ENCODE measurements at places on chromosomes 13 and 19.

- DNase-seq = peak; percentile 50
Observed at GRCh38 chr19:35354898-35355297, 3.4 kb upstream of the FFAR3 start.

DNA sequence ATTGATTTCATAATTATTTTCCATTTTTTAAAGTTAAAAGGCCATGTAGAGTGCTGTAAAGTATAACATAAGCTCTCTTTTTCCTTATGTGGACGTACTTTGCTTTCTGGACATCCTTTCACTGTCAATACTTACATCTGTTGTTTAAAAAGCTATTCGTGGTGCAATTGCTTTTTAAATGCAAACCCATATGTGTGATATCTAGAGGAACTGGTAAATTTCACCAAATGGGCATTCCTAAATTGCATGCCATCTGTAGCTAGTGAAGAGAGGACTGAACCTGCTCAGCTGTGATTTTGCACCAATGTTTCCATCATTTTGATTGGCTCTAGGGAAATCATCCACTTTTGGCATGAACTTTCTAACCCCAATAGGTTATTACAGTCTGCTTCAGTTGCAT, 129.4 kb downstream of the PCDH17 start:
- no peak for DNase-seq

GRCh38 chr13:109794095-109794494, 7.7 kb upstream of the IRS2 start:
- no peak for DNase-seq

- no peak for DNase-seq
Observed at GRCh38 chr19:41431426-41432386, 4.5 kb upstream of the B3GNT8 start.

DNA sequence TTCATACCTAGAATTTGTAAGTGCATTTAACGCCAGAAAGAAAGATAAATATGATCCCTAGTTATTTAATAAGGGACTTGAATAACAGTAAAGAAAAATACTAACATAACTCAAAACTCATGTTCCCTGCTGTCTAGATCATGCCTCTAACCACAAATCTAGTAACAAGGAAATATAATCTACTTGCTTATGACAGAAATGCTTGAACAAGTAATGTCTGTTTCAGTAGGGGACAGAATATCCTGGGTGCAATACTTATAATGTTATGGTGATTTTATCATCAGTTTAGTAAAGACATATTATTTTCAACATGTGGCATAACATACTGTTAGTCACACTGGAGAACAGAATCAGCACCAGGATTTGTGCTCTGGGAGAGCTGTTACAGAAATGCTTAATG, 861.9 kb upstream of the SLITRK1 start:
- DNase-seq = no peak

DNA sequence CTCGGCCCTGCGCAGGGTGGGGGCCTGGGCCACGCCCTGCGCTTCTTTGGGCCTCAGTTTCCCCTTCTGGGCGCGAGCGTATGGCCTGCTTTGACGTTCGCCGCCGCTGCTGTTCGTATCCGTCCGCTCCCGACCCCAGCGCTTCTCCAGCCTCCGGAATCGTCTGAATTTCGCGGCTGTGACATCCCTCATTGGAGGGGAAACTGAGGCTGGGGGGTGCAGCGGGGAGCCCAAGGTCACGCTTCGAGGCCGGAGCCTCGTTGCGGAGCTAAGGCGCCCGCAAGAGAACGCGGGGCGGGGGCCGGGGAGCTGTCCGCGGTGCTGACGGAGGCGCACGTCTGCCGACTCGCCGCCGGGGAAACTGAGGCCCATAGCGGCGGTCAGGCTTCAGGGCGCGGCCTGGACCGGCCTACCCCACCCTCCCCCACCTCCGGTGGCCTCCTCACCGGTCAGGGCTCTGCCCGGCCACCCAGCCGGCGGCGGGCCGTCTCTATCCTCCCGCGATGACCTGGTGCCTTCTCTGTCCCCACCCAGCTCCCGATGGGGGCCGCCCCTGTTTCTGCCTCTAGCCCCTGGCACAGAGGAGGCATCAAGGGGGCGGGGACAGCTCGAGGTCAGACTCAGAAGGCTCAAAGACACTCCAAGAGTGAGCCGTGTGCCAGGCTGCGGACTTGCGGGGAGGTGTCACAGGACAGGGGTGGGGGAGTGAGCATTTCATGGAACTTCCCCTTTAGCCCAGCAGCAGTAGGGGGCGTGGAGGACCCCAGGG, 3.0 kb upstream of the APC2 start:
- DNase-seq = no peak

DNA sequence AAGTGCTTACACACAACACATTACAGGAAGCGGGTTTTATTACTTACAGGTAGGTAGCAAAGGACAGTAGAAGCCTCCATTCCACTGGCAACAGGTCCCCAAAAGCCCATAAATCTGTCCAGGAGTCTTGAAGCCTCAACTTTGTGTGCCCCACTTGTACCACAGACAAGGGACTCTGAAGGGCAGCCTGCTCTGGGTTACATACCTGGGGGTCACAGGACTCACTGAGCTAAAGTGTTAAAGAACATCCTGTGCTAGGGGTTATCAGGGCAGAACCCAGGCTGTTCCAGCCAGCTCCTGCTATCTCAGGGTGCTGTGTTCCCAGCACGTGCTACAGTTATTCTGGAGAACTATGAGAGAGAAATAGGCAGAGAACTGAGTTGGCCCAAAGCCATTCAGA, 230.9 kb upstream of the SLC10A2 start:
- no peak for DNase-seq

DNA sequence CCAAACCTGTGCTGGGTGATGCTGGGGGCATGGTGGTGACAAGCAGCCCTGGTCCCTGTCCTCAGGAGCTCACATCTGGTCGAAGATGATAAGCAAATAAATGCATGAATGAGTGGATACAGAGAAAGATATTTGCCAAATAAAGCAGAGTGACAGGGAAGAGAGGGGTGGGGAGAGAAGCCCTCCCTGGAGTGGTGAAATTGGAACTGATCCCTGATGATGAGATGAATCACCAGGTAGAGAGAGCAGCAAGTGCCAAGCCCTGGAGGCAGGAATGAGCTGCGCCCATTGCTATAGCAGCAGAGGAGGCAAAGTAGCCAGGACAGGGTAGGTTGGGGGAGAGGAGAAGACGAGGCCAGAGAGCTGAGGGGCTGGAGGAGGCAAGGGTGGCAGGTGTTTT, 13.7 kb downstream of the FXYD5 start:
- DNase-seq = peak; percentile 31

GRCh38 chr19:51749979-51750378, 1.7 kb downstream of the FPR1 start:
- no peak for DNase-seq

DNA sequence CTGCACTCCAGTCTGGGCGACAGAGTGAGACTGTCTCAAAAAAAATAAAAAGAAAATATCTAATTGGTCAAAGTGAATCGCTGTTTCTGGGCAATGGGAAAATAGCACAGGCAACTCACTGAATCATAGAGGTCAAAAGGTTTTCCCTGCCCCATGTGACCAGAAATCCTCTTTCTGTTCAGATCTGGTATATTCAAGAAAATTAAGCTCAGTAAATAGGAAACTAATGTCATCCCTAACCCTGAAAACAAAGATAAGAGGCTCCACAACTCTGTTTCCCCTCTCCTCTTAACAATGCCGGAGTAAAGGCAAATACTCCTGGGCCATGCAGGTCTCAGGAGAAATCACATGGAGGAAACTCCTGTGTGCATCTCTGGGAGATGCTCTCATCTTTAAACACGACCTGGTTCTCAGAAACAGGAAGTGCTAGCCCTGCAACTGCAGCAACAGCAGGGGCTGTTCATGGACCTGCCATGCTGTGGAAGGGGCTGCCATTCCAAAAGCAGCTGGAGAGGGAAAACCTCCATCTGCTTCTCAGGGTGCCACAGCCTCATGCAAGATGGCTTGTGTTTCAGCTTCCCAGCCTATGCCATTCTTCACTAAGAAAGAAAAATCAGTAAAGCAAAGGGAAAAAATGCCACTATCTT, 47.5 kb upstream of the SLC7A9 start:
- no peak for DNase-seq

GRCh38 chr13:20360041-20360491, 127.9 kb upstream of the GJB6 start:
- no peak for DNase-seq

- peak; percentile 42 for DNase-seq
Observed at GRCh38 chr19:29540114-29540513, 14.3 kb downstream of the VSTM2B start.

DNA sequence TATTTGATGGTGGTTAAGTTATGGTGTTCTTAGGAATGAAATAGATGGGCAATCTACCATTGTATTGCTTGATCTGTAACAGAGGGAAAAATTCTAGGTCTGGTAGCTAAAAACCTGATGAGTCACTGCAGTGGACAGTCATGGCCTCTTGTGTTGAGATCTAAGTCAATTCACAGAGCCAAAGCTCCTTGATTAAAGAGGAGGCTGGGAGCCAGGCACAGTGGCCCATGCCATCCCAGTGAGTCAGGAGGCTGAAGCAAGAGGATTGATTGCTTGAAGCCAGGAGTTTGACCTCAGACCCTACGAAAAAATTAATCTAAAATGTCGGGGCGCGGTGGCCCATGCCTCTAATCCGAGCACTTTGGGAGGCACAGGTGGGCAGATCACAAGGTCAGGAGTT, 67.1 kb upstream of the KPNA3 start:
- DNase-seq = no peak

DNA sequence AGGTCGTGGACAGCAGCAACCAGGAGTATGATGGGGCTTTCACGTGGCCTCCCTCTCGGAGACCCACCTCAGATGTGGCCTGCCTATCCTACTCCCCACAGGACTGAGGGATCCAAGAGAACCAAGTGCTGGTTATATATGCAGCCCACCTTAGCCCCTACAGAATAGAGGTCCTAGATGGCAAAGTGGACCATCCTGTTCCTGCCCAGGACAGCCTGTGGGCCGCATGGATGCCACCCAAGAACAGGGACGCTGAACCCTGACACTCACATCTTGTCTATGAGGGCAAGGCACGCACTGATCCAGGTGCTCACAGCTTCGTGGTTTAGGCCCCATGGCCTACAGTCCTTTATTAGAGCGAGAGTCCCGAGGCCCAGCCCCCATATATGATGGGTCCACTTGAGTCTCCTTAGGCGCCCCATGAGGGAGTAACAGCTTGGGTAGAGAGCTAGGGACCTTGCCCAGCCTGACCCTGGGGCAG, 1.5 kb upstream of the SLC27A5 start:
- DNase-seq = no peak

DNA sequence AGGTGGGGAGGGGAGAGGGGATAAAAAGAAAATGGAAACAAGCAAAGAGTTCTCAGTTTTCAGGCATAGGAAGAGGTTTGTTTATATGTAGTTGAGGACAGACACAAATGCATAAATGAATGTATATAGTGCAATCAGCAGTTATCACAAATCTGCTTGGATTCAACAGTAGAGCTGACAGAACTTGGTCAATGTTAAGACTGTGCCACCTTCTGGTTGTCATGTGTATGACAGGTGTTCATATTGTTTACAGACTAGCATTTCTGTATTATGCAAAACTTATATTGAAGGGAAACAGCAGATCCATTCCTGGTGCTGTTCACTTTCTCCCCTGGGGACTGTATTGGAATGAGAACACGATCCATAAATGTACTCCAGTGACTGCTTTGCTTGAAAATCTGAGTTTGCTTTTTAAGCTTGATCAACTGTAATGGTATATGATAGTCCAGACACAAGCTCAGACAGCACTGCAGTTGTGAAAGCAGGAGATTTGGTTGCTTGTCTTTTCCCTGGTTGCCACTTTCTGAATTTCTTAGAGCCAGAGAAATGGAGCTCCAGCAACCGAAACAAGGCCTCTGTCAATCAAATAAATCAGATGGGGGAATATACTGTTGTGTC, 319.5 kb upstream of the OBI1 start:
- DNase-seq = no peak

DNA sequence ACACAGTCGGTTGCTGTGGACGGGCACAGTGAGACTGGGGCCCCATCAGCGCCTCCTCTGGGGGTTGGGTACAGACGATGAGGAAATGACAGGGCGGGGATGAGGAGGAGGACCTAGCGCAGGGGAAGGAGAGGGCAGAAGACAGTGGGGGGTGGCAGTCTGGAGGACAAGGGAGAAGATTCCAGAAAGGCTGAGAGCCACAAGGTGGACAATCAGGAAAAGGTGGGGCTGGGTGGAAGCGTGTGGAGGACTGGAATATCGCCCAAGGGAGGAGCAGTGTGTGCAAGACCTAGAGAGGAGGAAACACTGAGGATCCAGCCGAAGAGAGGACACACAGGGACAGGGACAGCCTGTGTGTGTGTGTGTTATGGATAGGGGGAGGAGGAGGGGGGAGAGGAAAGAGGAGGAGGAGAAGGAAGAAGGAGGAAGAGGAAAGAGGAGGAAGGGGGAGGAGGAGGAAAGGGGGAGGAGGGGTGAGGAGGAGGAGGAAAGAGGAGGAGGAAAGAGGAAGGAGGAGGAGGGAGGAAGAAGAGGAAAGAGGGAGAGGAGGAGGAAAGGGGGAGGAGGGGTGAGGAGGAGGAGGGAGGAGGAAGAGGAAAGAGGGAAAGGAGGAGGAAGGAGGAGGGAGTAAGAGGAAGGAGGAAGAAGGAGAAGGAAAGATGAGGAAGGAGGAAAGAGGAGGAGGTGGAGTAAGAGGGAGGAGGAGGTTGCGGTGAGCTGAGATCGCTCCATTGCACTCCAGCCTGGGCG, 15.8 kb upstream of the GARIN5A start:
- peak; percentile 73 for DNase-seq

DNA sequence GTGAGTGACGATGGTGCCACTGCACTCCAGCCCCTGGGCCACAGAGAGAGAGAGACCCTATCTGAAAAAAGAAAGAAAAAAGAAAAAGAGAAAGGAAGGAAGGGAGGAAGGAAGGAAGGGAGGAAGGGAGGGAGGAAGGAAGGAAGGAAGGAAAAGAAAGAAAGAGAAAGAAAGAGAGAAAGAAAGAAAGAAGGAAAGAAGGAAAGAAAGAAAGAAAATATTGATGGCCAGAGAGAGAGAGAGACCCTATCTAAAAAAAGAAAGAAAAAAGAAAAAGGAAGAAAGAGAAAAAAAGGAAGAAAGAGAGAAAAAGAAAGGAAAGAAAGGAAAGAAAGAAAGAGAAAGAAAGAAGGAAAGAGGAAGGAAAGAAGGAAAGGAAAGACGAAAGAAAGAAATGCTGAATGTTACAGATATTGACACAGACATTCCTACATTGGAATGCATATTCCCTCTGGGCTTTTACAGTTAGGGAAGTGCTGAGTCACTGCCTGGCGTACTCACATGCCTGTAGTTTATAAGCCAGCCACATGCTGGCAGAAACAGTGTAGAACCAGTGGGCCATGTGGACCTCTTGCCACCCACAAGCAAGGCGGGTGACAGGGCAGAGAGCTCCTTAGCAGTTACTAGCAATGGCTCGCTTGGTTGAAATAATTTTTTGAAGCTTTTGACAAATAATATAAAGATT, 34.6 kb upstream of the SLC46A3 start:
- DNase-seq = no peak

DNA sequence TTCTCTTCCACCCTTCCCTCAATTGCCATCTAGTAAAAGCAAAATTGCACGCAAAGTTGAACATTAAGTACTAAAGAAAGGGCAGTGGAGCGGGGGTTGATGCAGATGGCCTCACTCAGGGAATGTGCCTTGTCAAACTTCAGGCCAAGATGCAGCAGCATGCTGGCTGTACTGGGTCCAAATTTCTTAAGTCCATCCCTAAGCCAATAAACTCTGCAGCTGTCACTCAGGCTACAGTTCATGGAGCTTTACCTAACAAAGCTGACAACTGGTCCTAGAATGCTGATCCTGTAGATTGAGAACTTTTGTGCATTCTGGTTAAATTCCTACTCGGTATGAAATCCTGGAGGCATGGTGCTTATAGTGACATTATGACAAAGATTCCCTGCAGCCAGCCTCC, 88.4 kb downstream of the FOXO1 start:
- no peak for DNase-seq

All from activated effector memory CD4-positive, alpha-beta T cell treated with anti-CD3 and anti-CD28 coated beads, Interleukin-2, amount 50 U/mL, for 16 hours (primary cell).